ENCODE measurements at places on chromosomes 6 and 20. TPM values are rescaled to one million over a fixed set of nuclear protein-coding genes. Genes with fewer than 3 reads are reported as not detected.

GRCh38 chr20:35283441-35284266, 918 bp downstream of the EIF6 start:
- no peak for DNase-seq

DNA sequence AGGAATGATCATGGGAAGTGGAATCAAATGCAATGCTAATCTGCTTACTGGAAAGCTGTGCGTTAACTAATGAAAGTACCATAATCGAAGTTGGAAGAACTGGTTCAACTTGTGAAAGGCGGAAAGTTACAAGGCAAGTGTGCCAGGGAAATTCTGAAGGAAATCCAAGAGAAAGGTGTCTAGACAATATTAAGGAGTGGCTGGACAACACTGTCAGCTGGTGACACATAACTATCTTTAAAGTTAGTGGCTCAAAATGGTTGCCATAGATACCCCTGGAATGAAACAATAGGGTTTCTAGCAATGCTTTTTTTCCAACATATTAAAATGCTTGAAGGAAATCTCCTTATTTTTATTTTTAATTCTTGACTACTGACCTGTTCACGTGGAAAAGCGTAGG, 90.4 kb downstream of the BMP2 start:
- no peak for DNase-seq

DNA sequence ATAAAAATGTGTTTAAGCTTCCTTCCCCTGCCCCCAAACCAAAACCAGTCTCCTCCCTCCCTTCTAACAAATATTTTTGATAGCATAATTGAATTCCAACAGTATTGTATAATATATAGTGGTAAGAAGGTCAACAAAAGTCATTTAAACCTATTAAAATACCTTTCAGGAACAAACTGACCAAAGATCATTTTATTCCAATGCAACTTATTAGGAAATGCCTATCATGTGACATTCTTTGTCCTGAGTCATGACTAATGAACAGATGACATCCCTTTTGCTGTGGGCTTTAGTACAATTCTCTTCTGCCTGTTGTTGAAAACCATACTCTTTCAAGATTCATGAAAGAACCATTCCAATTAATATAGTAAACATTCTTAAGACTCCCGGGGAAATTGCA, 51.5 kb upstream of the TRAF3IP2 start:
- DNase-seq, result peak; percentile 67

GRCh38 chr20:64189530-64189966, 25.3 kb downstream of the MYT1 start:
- DNase-seq, result no peak

DNA sequence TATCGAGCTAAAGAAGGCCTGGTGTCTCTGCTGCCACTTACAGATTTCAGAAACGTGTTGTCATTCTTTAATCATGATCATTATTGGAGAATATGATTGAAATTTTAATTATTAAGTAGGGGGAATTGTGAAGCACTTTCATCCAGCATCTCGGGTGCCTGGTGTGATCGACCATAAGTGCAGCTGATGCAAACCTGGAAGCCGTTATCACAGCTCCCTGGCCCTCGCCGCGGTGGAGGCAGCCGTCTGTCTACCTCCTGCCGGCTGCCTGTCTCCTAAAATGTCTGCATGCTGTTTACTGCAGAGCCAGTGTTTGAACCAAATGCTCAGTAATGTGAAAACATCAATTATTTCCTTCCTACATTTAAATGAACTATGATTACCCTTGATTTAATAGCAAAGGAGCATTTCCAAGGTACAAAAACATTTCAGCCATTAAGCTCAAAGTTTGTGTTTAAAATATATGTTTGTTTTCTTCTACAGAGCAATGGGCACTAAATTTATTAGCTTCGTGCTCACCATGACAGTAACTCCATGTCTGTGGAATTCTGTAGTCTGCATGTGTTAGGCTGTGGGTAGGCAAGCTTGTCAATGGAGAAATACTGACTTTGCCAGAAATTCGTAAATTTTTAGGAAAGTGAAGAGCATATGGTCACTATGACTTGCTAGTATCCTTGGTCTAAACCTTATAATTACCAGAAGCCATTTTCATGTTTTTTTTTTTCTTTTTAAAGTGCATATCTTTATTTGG, 184.5 kb upstream of the AGPAT4 start:
- DNase-seq, result no peak

DNA sequence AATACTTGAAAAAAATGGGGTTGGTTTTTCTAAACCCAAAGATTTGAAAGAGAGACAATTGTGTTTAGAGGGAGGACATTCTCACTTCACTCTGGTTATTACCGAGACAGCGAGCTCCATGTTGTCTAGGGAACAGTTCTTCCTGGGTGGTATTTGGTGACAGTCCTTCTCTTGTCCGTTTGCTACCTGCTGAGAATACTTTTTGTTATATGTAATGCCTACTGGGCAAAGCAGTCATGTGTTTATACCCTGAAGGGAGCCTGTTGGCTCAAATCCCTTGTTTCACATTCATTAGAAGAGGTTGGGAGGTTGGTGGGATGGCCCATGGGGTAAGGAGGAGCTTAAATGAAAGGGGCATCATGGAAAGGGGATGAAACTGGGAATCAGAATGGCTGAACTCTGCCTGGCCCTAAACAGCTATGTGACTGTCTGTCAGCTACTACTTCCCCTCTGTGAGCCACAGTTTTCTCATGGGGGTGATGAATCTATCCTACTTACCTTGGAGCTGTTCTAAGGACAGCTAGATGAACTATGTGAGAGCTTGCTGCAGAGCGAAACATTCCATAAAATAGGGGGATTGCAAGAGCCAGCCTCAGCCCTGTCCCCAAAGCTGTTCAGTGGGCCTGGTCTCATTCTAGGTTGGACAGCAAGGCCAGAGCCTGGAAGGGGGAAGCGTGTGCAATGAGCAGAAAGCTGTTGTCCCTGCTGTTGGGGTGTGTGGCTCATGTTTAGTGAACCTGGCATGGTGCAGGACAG, 43.5 kb downstream of the FNDC1 start:
- DNase-seq, result peak; percentile 14

- peak; percentile 53 for DNase-seq
These were observed 8.8 kb downstream of the SRPK1 start for GRCh38 chr6:35911871-35912653.

TDRD6 gene
- total RNA-seq, result 0.33 TPM

VWA7 gene
- under 0.01 TPM for total RNA-seq

GRCh38 chr20:24501764-24502556, 32.5 kb downstream of the SYNDIG1 start:
- peak; percentile 19 for DNase-seq

IL17F gene
- not detected for total RNA-seq

- DNase-seq, result peak; percentile 97
These were observed 86.0 kb downstream of the TIAM2 start for GRCh38 chr6:155080881-155081845.

DNA sequence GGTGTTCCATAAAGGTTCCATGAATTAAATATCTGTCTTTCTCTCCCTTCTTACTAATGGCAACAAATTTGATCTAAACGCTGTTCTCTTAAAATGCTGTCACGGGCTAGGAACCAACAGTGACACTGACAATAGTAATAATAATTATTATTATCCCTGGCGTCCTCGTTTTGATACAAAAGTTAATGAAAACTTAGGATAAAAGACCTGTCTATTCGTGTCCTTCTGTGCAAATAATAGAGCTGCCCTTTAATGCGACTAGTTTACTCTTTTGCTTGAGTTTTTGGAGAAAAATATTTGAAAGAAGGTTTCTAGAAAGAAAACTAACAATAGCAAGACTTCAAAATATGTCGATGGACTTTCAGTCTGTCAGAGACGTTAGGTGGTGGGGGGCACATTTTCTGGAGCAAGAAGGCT, 4.3 kb downstream of the VGLL2 start:
- DNase-seq, result no peak

- peak; percentile 83 for DNase-seq
These were observed 45.6 kb upstream of the RIPOR2 start for GRCh38 chr6:24981386-24981760.

GRCh38 chr20:56289652-56290051, 41.1 kb downstream of the MC3R start:
- no peak for DNase-seq

- no peak for DNase-seq
These were observed 13.6 kb downstream of the SERPINB6 start for GRCh38 chr6:2957696-2958330.

- no peak for DNase-seq
These were observed 300.2 kb upstream of the JARID2 start for GRCh38 chr6:14945461-14946185.

- DNase-seq, result no peak
These were observed 334.9 kb downstream of the GRIK2 start for GRCh38 chr6:101728388-101728787.

DNA sequence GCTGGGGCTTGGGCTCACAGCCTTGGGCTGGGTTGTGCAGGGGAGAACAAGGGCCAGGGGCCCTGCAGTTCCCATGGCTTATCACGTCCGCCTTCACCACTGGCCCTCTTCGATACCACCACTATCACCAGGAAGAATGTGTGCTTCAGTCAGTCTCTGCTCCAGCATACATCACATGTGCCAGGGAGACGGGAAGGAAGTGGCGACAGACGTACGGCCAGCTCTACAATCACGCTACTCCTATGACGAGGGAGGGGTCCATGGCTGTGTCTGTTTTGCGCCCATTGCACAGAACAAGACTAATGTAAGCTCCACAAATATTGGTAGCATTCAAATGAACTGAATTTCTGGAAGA, 72.1 kb downstream of the TRAM2 start:
- DNase-seq, result no peak

TSPYL1 gene
- 83.0 TPM for total RNA-seq

DNA sequence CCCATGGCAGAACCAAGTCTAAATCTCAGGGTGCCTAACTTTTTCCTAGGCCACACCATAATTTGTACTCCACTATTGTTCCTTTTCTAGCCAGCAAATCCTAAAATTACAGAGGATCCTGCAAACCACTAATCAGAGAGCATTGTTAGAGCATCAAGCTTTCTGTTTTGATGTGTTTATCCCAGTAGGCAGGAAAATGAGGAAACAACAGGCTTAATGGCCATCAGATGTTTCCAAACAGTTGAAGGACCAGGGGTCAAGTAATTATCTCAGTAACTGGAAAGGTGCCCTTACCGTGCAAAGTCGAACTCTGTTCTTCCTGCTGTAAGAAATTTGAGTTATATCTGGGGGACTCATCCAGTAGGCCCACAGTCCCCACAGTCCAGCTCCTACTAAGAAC, 58.7 kb downstream of the RALY start:
- DNase-seq, result no peak

All from fibroblast of lung (primary cell).